Placental epithelial cell (primary cell): ENCODE measurements at places on chromosomes 6 and 20. TPM values are rescaled to one million over a fixed set of nuclear protein-coding genes. Genes with fewer than 3 reads are reported as not detected.

The BPIFA1 gene
- not detected in 2 replicates for total RNA-seq

The AKAP7 gene
- 1.4 and 11.0 TPM in 2 replicates for total RNA-seq

The EDN1 gene
- total RNA-seq, result 45.1 and 91.0 TPM in 2 replicates

The ADGRB3 gene
- total RNA-seq, result 0.39 and 0.43 TPM in 2 replicates

The IL17F gene
- total RNA-seq, result not detected in 2 replicates

The ADTRP gene
- 2.0 and 3.3 TPM in 2 replicates for total RNA-seq

The HAO1 gene
- not detected in 2 replicates for total RNA-seq

The POU5F1 gene
- not detected in 2 replicates for total RNA-seq

The ASXL1 gene
- 49.2 and 62.4 TPM in 2 replicates for total RNA-seq

The WFDC2 gene
- 12.9 and 31.8 TPM in 2 replicates for total RNA-seq

The RAB32 gene
- total RNA-seq, result 57.7 and 92.1 TPM in 2 replicates

The GSTA5 gene
- not detected in 2 replicates for total RNA-seq

The RIMS4 gene
- total RNA-seq, result under 0.01 TPM in 1 of 2 replicates, not detected in the other

The ESR1 gene
- not detected in 2 replicates for total RNA-seq

The TP53TG5 gene
- total RNA-seq, result not detected in 2 replicates

The IFT52 gene
- 35.7 and 47.5 TPM in 2 replicates for total RNA-seq

The OPN5 gene
- not detected in 2 replicates for total RNA-seq

The C6orf132 gene
- total RNA-seq, result 9.8 and 19.8 TPM in 2 replicates

The LKAAEAR1 gene
- not detected in 2 replicates for total RNA-seq

The STX7 gene
- total RNA-seq, result 20.0 and 55.7 TPM in 2 replicates

The TDRD6 gene
- total RNA-seq, result under 0.01 TPM in 2 replicates

The CLVS2 gene
- total RNA-seq, result 0.54 and 1.6 TPM in 2 replicates

The ATG5 gene
- 36.4 and 55.7 TPM in 2 replicates for total RNA-seq

The MCM3 gene
- total RNA-seq, result 29.8 and 31.4 TPM in 2 replicates

The TAF11 gene
- total RNA-seq, result 22.4 and 23.6 TPM in 2 replicates
